GM23248 (cell line): ENCODE measurements at places on chromosomes 2 and 18. TPM values are rescaled to one million over a fixed set of nuclear protein-coding genes. Genes with fewer than 3 reads are reported as not detected.

- no peaks in the 10 kb centered on the region; the same call in 1 of the 2 replicates for H3K27me3 ChIP-seq
- no peak overlapping the region for H3K27ac ChIP-seq
- H3K4me1 ChIP-seq: no peaks in the 10 kb centered on the region
- no peaks in the 10 kb centered on the region for H3K36me3 ChIP-seq
- no peak for DNase-seq
Measured at GRCh38 chr2:232436381-232437194, 19.4 kb upstream of the ALPI start.

SIX3 gene
- polyA plus RNA-seq: not detected in 2 replicates

DNA sequence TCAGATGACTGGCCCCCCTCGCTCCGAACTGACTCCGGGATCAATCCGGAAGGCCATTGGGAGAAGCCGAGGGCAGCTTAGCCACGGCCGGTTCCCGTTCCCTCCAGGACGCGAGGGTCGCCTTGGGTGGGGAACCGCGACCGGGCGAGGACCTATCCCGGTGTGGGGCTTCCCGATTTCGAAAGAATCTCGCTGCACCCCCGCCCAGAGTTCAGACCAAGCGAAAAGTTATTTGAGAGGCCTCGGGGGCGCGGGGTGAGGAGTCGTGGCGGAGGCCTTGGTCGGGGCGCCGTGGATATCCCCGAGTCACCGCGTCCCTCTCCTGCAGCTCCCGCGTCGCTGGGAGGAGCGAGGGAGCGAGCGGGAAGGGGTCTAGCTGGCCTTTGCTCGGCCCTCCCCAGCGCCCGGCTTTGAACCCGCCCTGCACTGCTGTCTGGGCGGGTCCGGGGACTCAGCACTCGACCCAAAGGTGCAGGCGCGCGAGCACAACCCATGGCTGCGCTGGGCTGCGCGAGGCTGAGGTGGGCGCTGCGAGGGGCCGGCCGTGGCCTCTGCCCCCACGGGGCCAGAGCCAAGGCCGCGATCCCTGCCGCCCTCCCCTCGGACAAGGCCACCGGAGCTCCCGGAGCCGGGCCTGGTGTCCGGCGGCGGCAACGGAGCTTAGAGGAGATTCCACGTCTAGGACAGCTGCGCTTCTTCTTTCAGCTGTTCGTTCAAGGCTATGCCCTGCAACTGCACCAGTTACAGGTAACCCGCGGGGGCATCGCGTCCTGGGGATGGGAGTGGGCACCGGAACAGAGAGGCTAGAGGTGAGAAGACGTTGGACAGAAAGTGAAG, at the start of gene CYP27A1:
Gene CYP27A1 (plus strand): TSS at position 457 of the 837 bp plus-strand sequence. CDS start 36 bp downstream, at position 493.
- no peaks in the 10 kb centered on the region for H3K4me1 ChIP-seq
- no peak within 1 kb of the TSS for H3K27ac ChIP-seq
- peak within 1 kb of the TSS; percentile 76 for H3K4me3 ChIP-seq
- H3K36me3 ChIP-seq: no peaks in the 10 kb centered on the region
- DNase-seq: peak; percentile 62
- no peaks in the 10 kb centered on the region for H3K27me3 ChIP-seq

CRYGD gene
- polyA plus RNA-seq: not detected in 2 replicates

DNA sequence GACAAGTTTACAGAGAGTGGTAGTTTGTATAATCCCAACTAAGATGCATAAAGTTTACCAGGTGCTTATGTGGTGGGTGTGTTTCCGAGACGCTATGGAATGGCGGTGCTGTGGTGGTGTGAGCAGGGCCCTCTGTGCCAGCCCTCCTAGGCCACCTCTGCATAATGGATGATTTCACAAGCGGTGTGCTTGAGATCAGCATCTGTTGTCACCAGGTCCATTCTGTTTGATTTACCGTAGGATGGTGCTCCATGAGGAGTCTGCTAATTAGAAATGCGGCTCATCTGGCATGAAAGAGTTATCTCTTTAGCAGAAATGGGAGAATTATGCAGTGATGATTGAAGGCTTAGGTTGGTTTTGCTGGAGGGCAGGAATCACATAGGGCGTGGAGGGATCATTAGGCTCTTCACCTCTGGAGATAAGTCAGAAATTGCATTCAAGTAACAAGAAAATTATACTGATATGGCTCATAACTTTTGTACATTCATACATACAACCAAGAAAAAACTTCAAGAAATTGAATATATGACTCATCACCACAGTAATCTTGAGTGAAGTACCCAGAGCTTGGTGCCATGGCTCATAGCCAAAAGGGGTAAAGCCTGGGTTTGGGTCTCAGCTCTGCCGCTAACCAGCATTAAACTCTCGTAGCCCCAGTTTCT, 41.4 kb downstream of the CRIM1 start:
- peaks cover 69% of the 10 kb centered on the region for H3K36me3 ChIP-seq
- H3K27me3 ChIP-seq: no peaks in the 10 kb centered on the region
- no peak overlapping the region for H3K27ac ChIP-seq
- H3K4me3 ChIP-seq: no peak overlapping the region
- H3K4me1 ChIP-seq: peaks cover 46% of the 10 kb centered on the region

- H3K27ac ChIP-seq: no peak overlapping the region
- no peak for DNase-seq
- H3K4me1 ChIP-seq: peaks cover 10% of the 10 kb centered on the region
- no peak overlapping the region for H3K4me3 ChIP-seq
- no peaks in the 10 kb centered on the region for H3K36me3 ChIP-seq
Measured at GRCh38 chr18:56541340-56541739, 97.1 kb downstream of the TXNL1 start.

ALPI gene
- not detected in 2 replicates for polyA plus RNA-seq

DNA sequence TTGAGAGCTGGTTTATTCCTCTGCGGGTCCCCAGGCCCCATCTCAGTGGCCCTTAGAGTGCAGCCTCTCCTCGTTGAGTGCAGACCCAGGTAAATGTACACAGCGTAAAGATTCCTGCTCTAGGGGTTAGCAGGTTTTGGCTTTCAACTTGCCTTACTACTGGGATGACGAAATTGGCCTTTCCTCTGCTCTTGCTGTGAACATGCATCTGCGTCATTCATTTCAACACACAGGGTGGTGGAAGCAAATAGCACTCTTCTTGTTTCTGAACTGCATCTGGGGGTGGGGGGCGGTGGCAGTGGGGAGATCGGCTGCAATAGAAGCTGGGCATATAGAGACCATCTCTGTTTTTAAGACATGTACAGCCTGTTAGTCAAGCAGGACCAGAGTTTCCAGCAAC, 16.5 kb upstream of the SLC16A14 start:
- no peaks in the 10 kb centered on the region for H3K27me3 ChIP-seq
- H3K4me3 ChIP-seq: no peak overlapping the region
- no peak overlapping the region for H3K27ac ChIP-seq
- H3K4me1 ChIP-seq: no peaks in the 10 kb centered on the region
- no peaks in the 10 kb centered on the region for H3K36me3 ChIP-seq
- peak; percentile 22 for DNase-seq

DNA sequence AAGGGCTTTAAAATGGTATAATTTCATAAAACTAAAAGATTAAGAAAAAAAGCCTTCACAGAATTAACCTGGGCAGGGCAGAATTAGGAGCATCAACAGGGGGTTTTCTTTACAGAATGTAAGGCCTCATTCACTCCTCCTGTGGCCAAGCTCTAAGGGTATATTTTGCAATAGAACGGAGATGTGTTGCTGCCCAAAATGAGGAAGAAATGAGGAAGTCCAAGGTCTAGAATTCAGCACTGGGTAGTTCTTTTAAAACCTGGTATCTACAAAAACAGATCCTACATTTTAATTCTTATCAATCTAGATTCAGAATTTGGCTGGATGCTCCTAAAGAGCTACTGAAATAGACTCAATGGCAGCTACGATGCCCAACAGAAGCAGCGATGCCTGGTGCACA, 101.8 kb downstream of the AKAIN1 start:
- H3K27me3 ChIP-seq: no peaks in the 10 kb centered on the region
- H3K4me3 ChIP-seq: no peak overlapping the region
- H3K36me3 ChIP-seq: no peaks in the 10 kb centered on the region
- DNase-seq: no peak
- H3K4me1 ChIP-seq: no peaks in the 10 kb centered on the region

MPP4 gene
- polyA plus RNA-seq: 3.5 and 3.6 TPM in 2 replicates

- no peak overlapping the region for H3K4me3 ChIP-seq
- no peaks in the 10 kb centered on the region for H3K4me1 ChIP-seq
- no peaks in the 10 kb centered on the region for H3K27me3 ChIP-seq
- 0 out of 2 replicates have a peak, but pooled peaks cover 8% of the 10 kb centered on the region for H3K36me3 ChIP-seq
- DNase-seq: no peak
Measured at GRCh38 chr2:106156305-106157296, 37.5 kb downstream of the UXS1 start.

- H3K4me3 ChIP-seq: no peak overlapping the region
- H3K27ac ChIP-seq: no peak overlapping the region
Measured at GRCh38 chr2:151664520-151664919, 69.8 kb downstream of the NEB start.

- no peaks in the 10 kb centered on the region for H3K4me1 ChIP-seq
- H3K4me3 ChIP-seq: no peak overlapping the region
- H3K36me3 ChIP-seq: no peaks in the 10 kb centered on the region
- peaks cover 12% of the 10 kb centered on the region; the same call in 1 of the 2 replicates for H3K27me3 ChIP-seq
- no peak for DNase-seq
- H3K27ac ChIP-seq: no peak overlapping the region
Measured at GRCh38 chr2:219861307-219861706, 233.9 kb downstream of the SLC4A3 start.

DNAJC5G gene
- polyA plus RNA-seq: not detected in 2 replicates

GDF7 gene
- polyA plus RNA-seq: 0.03 TPM in 1 of 2 replicates, not detected in the other

GRCh38 chr18:75179819-75180600, 28.9 kb downstream of the PTGR3 start:
- DNase-seq: no peak
- no peak overlapping the region for H3K27ac ChIP-seq
- H3K4me1 ChIP-seq: no peaks in the 10 kb centered on the region
- no peaks in the 10 kb centered on the region for H3K27me3 ChIP-seq
- no peak overlapping the region for H3K4me3 ChIP-seq

GRCh38 chr2:12315224-12315623, 401.5 kb upstream of the TRIB2 start:
- no peaks in the 10 kb centered on the region for H3K36me3 ChIP-seq
- H3K27ac ChIP-seq: no peak overlapping the region
- DNase-seq: no peak

ITGA4 gene
- 25.9 and 26.3 TPM in 2 replicates for polyA plus RNA-seq

SCN2A gene
- polyA plus RNA-seq: 1.6 and 1.8 TPM in 2 replicates

DNA sequence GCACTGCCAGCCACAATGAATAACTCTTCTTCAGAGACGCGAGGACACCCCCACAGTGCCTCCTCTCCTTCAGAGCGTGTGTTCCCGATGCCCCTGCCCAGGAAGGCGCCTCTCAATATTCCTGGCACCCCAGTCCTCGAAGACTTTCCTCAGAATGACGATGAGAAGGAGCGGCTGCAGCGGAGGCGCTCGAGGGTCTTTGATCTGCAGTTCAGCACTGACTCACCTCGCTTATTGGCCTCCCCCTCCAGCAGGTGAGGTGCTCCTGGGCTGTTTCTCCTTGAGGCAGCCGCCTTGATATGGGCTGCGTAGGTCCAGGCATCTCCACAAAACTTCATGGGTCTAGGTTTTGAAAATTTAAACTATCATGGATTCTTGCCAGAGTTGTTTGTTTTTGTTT, 6.1 kb downstream of the NCAPH start:
- no peaks in the 10 kb centered on the region for H3K4me1 ChIP-seq
- no peaks in the 10 kb centered on the region for H3K36me3 ChIP-seq
- H3K27ac ChIP-seq: no peak overlapping the region

DNA sequence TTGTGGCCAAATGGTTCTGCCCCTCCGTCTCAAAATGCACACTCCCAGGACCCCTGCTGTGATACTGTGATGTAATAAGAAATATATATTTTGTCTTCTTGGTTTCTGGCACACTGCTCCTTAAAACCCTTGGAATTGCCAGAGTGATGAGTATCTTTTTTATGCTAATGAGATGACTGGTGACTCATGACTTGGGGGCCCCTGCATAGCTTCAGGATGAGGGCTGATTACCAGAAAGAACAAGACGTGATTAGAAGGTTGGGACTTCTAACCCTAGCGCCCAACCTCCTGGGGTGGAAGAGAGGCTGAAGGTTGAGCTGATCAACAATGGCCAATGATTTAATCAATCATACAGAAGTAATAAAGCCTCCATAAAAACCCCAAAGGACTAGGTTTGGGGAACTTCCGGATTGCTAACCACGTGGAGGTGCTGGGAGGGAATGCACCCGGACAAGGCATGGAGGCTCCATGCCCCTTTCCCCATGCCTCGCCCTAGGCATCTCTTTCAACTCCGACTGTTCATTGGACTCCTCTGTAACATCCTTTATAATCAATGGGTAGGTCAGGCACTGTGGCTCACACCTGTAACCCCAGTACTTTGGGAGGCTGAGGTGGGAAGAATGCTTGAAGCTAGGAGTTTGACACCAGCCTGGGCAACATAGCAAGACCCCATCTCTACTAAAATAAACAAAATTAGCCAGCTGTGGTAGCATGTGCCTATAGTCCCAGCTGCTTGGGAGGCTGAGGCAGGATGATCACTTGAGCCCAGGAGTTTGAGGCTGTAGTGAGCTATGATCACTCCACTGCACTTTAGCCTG, 89.1 kb downstream of the HS1BP3 start:
- no peaks in the 10 kb centered on the region for H3K27me3 ChIP-seq
- no peaks in the 10 kb centered on the region for H3K36me3 ChIP-seq
- peak; percentile 91 for DNase-seq

NETO1 gene
- polyA plus RNA-seq: not detected in 2 replicates

COL4A3 gene
- polyA plus RNA-seq: 0.18 and 0.70 TPM in 2 replicates

SAG gene
- not detected in 2 replicates for polyA plus RNA-seq

GRCh38 chr18:3655254-3656050, 205.5 kb downstream of the TGIF1 start:
- no peak overlapping the region for H3K27ac ChIP-seq
- DNase-seq: no peak
- no peak overlapping the region for H3K4me3 ChIP-seq
- H3K36me3 ChIP-seq: no peaks in the 10 kb centered on the region

CBLN2 gene
- polyA plus RNA-seq: not detected in 2 replicates

DNA sequence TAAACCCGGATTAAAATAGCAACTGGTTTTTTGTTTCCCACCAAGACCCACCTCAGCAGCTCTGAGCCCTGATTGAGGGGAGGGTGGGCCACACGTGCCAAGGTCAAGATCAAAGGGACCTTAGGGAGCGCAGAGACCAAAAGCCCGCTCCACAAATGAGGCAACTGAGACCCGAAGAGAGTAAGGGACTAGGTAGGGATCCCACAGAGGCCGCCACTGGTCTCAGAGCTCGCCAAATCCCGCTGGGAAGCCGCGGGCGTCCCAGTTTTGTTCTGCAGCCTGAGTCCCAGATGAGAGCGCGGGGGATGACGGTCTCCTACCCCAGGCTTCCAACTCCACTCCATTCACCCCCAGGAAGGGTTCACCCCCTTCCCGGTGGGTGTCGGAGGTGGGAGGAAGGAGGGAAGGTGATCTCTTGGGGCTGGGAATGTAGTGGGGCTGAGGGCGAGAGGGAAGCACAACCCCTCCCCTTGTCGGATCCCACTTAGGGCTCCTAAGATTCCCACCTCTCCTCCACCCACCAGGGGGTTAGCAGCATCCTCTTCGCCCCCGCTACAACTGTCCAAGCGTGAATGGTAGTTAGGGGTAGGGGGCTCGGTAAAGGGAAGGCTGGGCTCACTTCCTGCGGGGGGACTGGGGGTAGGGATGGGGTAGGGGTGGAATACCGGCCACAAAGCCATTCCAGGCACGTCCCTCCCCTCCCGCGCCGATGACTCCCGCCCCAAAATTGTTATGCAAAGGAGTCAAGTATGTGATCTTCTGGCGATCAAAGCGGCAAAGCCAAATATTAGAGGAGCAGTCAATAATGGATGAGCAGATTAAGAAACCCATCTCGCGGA, 7.3 kb upstream of the EN1 start:
- H3K4me3 ChIP-seq: peak overlapping the region; percentile 73
- no peaks in the 10 kb centered on the region for H3K36me3 ChIP-seq
- DNase-seq: no peak

GRCh38 chr2:187982668-187983067, 309.0 kb upstream of the GULP1 start:
- DNase-seq: peak; percentile 88
- no peaks in the 10 kb centered on the region for H3K27me3 ChIP-seq
- H3K36me3 ChIP-seq: no peaks in the 10 kb centered on the region
- H3K4me1 ChIP-seq: peaks cover 19% of the 10 kb centered on the region
- no peak overlapping the region for H3K4me3 ChIP-seq
